Vagina (tissue), 2 donors: ENCODE measurements at places on chromosomes 7 and 10.

DNA sequence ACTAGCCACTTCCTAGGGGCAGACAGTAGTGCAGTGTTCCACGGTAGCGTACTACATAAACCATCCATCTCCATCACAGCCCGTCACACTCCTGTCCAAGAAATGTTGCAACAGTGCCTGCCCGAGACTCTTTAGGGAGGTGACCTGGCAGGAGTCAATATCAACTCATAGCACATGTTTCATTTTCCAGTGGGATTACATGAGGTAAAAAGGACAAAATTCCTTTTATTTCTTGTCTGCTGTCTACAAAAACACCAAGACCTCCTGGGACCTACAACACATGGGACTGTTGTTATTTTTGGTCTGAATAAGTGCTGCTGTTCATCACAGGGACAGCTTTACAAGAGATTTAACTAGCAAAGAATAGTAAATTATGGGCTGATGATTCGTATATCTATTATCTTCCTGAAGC is 99.9 kb downstream of the MPP7 start:
- DNase-seq: no peak

GRCh38 chr7:4074407-4074806 is 607.7 kb upstream of the FOXK1 start:
- DNase-seq: no peak

- DNase-seq: no peak
These were observed 63.7 kb downstream of the TRUB1 start for GRCh38 chr10:115001506-115002381.

- DNase-seq: no peak
These were observed 152.5 kb downstream of the LCOR start for GRCh38 chr10:96984541-96985131.

- peak; percentile 22 for DNase-seq
These were observed 614.7 kb upstream of the FOXK1 start for GRCh38 chr7:4067476-4067760.

DNA sequence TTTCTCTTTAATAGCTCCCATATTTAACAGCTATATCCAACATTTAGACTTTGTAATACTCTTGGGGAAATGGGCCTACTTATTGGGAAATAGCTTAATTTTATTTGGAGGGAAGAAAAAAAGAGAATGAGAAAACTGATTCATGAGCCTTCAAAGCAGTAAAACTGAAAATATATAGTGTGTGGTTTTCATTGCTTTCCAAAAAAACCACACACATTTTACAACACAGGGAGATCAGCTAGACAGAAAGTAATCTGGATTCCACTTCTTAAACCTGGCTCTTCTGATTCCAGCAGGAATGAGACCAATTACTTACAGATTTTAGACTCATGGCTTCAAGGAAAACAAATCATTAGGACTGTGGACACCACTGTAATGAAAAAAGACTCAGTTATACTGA is 48.7 kb downstream of the CH25H start:
- no peak for DNase-seq

- DNase-seq: peak; percentile 58
These were observed 184.8 kb downstream of the PTPN20 start for GRCh38 chr10:47095848-47096612.

DNA sequence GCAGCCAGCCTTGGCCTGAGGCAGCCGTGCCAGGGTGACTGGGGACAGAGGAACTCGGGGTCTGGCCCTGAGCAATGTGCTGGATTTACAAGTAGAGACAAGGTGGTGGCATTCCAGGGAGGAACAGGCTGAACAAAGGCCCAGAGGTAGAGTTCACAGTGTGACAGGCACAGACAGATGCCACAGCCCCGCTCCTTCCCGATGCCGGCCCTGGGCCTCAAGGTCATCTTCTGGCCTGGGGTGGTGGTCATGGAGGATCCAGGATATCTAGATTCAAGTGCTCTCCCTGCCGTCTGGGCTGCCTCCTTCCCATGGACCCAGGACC is 68.9 kb upstream of the COL13A1 start:
- DNase-seq: no peak

DNA sequence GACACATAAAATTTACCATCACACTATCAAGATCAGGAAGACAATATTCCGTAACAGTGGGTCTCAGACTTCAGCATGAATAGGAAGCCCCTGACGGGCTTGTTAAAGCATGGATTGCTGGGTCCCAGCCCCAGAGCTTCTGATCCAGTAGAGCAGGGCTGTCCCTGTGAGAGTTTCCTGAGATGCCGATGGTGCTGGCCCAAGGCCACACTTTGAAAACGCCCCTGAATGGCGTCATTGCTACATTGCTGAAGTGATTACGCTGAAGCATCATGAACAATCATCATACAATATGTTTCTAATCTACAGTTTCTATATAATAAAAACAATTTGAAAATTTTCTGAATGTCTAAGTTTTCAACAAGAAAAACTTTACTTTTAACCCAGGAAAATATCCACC is 38.0 kb upstream of the TMEM72 start:
- no peak for DNase-seq

- DNase-seq: no peak
These were observed 35.2 kb downstream of the CAMK2B start for GRCh38 chr7:44290252-44290620.

DNA sequence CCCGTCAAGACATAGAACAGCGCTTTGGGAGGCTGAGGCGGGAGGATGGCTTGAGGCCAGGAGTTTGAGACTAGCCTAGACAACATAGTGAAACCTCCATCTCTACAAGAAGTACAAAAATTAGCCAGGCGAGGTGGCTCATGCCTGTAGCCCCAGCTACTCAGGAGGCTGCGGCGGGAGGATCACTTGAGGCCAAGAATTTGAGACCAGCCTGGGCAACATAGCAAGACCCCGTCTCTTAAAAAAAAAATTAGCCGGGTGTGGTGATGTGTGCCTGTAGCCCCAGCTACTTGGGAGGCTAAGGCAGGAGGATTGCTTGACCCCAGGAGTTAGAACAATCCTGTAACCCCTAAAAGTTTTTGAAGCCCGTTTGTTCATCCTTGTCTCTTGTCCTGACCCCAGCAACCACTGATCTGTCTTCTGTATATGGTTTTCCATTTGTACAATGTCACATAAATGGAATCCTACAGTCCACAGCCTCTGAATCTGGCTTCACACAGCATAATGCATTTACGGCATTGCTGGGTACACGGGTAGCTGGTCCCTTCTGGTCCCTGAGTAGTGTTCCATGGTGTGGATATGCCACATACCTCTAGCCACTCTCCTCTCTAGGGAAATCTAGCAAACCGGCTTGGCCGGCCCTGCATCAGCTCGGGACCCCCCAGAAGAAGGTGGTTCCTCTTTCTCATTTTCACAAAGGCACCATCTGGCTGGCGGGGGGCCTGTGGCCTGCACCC is 8.4 kb downstream of the GTF2IRD1 start:
- DNase-seq: no peak

DNA sequence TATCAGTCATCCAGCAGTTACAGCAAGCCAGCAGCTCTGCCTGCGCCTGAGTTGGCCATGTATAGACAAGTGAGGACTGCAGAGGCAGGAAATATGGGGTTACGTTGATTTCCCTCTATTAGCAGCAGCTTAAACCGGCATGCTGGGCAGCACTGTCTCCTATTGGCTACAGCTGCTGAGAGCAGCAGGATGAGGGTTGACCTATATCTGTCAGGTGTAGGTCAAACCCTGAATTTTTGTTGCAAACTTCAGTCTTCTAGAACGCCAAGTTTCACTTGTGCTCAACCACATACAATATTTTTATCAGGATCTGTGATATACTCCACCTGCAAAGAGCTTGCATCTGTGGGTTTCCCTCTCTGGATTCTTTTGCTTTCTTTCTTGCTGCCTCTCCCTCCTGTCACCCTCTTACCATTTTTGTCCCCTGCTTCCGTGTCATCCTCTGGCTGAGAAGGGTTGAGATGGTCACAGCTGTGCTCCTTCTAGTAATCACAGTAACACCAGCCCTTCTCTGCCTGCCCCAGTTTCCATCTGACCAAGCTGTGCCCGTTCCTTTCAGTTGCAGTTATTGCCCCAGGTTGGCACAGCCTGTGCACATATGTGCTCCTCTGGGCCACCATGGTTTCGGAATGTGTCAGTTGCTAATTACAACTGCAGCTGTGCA is 23.8 kb upstream of the GLCCI1 start:
- no peak for DNase-seq

GRCh38 chr7:1856888-1857441 is 186.9 kb downstream of the ELFN1 start:
- DNase-seq: no peak

GRCh38 chr10:23391821-23392220 is 47.1 kb upstream of the OTUD1 start:
- no peak for DNase-seq

DNA sequence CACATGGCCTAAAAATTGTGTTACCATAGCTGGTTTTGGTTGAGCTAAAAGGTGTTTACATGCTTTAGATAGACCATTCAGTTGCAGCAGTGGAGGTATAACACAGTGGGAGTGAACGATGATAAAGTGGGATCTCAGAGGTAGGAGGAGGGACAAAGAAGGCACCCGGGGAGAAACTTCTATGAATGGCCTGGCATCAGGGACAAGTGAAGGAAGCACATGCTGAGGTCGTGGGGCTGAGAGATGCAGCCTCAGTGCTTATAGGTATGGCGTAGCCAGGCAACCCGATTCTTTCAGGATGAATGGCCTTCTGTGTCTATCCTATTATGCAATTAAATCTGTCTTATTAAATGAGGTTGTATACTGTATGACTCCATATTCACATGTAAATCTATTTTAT is 3.9 kb upstream of the CDK6 start:
- DNase-seq: no peak

GRCh38 chr7:128728598-128728997 is 10.6 kb upstream of the CALU start:
- no peak for DNase-seq

DNA sequence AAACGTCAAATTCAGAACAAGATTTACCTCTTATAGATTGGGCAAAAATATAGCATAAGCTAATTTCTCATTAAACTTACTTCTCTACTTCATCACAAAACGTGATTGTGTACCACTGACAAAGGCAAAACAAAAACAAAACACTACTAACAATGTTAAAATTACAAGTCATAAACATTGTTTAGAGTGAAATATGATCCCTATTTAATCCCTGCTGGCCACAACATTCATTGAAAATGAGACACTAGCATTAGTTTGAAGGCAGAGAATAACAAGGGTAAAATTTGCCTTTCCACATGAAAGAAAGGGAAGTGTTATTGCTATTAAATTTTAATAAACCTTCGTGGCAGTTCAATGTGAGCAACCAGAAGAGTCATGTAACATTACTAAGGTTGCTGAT is 45.0 kb downstream of the SEMA3A start:
- DNase-seq: no peak

- DNase-seq: no peak
These were observed 85.4 kb downstream of the HDAC9 start for GRCh38 chr7:18580950-18581349.

DNA sequence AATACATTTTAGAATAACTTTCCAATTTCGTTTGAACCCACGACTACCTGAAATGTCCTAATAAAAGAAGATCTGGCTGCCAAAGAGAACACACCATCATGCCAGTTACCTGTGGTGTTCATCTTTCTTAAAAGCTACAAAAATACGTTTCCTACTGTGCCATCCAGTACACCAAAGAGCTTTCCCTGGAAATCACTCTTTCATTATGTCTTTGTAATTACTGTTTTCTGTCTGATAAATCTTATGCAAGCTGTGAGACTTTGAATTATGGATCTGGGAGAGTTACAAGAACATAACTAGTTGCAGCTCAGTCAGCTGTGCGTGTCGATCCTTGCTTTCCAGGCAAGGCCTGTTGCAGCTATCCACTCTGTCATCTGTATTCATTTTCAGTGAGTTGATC is 12.5 kb upstream of the POM121L12 start:
- no peak for DNase-seq

GRCh38 chr10:90912854-90913479 is 7.9 kb downstream of the ANKRD1 start:
- DNase-seq: no peak

GRCh38 chr10:117801691-117802090 is 245.1 kb downstream of the RAB11FIP2 start:
- DNase-seq: no peak

- no peak for DNase-seq
These were observed 20.6 kb upstream of the PSMG3 start for GRCh38 chr7:1590476-1590875.

DNA sequence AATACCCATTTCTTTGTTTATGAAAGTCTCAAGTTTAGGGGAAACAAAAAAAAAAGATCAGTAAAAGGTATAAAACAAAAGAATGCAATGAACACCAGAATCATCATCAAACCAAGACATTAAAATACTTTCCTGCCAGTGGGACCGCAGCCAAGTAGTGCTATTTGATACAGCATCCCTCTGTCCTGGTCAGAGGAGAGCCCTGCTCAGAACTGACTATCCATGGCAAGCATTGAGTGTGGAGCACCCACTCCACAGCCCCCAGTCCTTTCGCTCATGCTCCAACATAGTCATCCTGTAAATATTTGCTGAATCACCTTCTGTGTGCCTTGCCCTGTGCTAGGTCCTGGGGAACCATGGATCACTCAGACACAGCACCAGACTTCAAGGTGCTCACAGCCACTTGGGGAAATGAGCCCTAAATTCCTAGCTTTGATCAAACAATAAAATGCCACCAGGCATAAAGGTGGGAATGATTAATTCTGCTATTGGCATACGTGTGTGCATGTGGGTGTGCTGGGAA is 213.6 kb upstream of the TBX20 start:
- no peak for DNase-seq

GRCh38 chr10:80526218-80526617 is 11.5 kb upstream of the SH2D4B start:
- no peak for DNase-seq

GRCh38 chr7:70406950-70407209 is 725.1 kb upstream of the GALNT17 start:
- DNase-seq: no peak

- no peak for DNase-seq
These were observed 1.2 kb downstream of the VPS37D start for GRCh38 chr7:73668886-73669230.

DNA sequence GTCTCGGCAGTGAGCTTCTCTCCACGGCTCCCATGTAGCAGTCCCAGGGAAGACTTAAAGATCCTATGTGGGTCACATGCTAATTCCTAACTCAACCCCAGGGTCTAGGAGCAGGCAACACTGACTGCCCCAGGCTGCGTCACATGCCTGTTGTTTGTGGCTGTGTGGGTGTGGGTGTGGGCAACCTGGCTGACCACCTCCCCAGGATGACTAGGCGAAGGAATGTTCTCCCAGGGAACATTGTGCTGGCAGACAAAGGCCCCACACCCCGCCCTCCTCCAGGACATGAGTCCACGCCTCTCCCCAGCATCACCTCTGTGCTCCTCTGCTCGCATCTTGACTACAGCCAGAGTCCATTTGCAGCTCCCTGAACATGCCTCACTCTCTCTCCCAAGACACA is 30.3 kb downstream of the SLC29A3 start:
- DNase-seq: no peak

- DNase-seq: no peak
These were observed 111.6 kb downstream of the ACTR3B start for GRCh38 chr7:152871005-152871677.

GRCh38 chr7:25770670-25771069 is 381.3 kb upstream of the NFE2L3 start:
- no peak for DNase-seq

- no peak for DNase-seq
These were observed 39.0 kb downstream of the STK17A start for GRCh38 chr7:43621729-43622448.

- DNase-seq: no peak
These were observed 143.8 kb downstream of the TEX36 start for GRCh38 chr10:125538947-125539731.

GRCh38 chr10:10821926-10822325 is 195.7 kb upstream of the CELF2 start:
- no peak for DNase-seq

GRCh38 chr7:100602889-100603725 is 944 bp downstream of the PCOLCE start:
- peak; percentile 96 for DNase-seq
